ENCODE measurements at places on chromosomes 16 and 17.

GRCh38 chr17:5111402-5112204 is at the start of gene ZNF232:
Gene ZNF232 (minus strand): TSS chr17:5111878. CDS start chr17:5111822, 56 bp downstream.
- peak; percentile 91 for DNase-seq

GRCh38 chr16:50526796-50527195 is 21.4 kb upstream of the NKD1 start:
- no peak for DNase-seq

DNA sequence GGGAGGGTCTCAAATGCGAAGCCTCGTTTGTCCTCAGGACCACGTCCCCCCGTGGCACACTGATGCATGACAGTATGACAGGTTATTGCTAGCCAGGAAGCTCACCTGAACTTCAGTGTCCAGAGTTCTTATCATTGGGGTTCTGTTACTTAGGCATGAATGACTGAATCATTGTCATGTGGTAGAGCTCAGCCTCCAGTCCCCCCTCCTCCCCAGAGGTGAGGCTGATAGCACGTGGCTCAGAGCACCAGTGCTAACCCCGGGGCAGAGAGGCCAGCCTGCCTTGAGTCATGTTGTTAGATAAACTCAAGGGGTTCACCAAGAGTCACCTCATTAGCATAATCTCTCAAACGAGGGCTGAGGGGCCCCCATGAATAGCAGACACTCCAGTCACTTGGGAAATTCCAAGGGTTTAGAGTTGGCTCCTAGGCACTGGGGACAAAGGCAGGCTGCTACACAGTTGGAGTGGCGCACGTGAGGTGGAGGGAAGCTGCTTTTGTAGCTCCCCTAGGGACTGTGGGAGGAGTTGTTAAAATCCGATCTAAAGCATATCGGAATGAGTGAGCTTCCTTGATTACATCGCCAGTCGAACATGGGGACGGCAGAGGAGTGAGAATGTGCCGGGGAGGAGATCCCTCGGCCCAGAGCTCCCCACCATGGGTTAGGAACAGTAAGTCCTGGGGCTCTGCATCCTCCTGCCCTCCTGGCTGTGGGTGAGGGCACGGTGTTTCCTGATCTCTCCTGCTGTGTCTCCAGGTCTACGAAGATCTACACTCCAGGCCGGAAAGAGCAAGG is 18.2 kb downstream of the DHX38 start:
- DNase-seq, result no peak

DNA sequence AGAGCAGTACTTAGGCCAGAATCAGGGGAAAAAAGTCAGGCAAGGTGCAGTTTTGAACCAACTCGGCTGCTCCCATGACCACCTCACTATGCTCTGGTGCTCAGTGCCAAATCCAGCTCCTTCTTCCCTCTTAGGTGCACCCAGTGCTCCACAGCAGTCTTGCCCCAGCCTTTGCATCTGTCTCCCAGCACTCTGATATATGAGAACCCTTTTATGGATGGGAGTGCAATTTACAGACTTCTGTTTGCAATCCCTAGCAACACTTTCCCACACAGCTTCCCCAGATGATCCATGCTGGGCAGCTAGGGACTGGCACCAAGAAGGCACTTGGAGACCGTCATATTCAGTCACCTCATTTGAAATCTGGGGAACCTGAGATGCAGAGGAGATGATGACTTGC is 267.9 kb upstream of the CCL2 start:
- DNase-seq, result no peak

- no peak for DNase-seq
Measured at GRCh38 chr17:6209829-6210228, 139.7 kb downstream of the WSCD1 start.

- DNase-seq, result no peak
Measured at GRCh38 chr16:89150090-89150835, 21.3 kb upstream of the CDH15 start.

- DNase-seq, result peak; percentile 27
Measured at GRCh38 chr17:60077672-60078519, 825 bp downstream of the HEATR6 start.

DNA sequence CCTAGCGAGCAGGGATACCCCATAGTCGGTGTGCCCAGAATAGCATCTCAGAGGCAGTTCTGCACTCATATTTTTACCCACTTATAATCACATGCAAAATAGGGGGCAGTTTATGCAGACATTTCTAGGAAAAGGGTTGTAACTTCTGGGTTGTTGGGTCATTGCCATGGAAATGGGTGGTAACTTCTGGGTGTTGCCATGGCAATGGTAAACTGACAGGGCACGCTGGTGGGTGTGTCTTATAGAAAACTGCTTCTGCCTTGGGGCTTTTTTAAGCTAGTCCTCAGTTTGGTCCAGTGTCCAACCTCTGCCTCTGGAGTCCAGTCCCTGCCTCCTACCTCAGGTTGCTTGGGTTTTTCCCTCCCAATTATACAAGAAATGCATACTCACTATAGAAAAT is 7.4 kb upstream of the SPAG9 start:
- no peak for DNase-seq

GRCh38 chr16:88734361-88734728 is 28.0 kb downstream of the CTU2 start:
- DNase-seq, result no peak

Data from LNCaP clone FGC (cell line).